A172 (cell line): ENCODE measurements at places on chromosomes 2 and 18.

DNA sequence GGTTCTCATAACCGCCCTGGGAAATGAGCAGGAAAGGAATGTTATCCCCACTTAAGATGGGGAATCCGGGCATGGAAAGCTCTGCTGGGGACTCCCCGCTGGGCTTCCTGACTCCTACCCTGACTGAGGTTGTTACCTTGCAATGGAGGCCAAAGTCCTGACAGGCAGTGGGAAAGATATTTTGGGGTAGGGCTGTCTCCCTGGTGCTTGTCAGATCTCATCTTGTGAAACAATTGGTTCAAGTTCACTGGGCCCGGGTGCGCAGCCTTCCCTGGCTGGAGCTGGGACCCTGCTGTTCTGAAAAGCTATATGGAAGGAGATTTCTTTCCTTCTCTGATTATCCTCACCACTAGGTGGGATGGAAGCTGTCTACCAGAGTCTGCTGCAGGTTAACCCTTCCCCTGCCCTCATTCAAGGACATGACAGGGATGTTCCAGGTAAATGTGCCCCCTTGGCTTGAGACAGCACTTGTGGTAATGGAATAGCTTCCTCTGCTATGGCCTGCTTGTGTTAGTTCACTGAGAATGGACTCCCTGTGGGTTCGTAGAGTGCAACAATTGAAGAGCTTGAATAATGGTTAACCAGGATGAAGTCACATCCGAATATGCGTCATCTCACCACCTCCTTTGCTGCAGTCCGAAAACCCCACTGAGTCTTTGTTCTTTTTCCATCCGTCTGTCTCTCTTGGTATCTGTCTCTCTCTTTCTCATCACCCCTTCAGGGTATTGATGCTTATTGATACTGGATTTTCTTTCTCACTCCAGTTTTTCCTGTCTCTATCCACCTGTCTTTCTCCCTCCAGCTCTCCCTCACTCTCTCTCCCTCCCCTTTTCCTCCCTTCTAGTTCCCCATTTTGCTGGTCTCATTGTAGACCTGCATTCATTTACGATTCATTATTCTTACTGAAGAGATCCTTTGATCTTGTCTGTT is 67.8 kb upstream of the EPAS1 start:
- peak; percentile 68 for DNase-seq

DNA sequence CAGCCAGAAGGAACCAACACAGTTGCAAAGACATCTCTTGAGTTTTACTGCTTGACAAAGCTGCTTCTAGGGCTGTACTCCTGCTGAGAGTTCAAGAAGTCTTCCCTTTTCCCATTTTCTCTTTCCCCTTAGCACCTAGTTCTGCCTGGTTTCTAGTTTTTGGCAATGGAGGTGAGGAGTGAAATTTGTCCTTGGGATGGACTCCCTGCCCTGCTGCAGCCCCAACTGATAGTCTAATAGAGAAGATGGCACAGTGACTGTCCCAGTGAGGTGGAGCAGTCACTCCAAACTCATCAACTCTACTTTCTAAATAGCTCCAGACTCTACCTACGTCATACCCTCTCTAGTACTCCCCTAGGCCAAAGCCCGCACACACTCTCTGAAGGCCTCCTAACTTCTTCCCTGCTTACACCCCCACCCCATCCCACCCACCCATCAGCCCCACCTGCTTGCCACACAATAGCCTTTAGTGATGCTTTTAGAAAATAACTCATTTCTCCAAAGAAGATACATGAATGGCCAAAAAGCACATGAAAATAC is 164.4 kb downstream of the DDX1 start:
- no peak for DNase-seq

GRCh38 chr18:55751476-55751875 is 163.5 kb upstream of the TCF4 start:
- DNase-seq, result no peak

- no peak for DNase-seq
Measured at GRCh38 chr2:9971105-9971818, 19.8 kb downstream of the GRHL1 start.

- DNase-seq, result peak; percentile 8
Measured at GRCh38 chr18:24014986-24015638, 558 bp downstream of the TTC39C start.

- DNase-seq, result no peak
Measured at GRCh38 chr2:239086325-239087020, 238.6 kb downstream of the TWIST2 start.

GRCh38 chr18:34281290-34281689 is 56.6 kb upstream of the NOL4 start:
- no peak for DNase-seq

DNA sequence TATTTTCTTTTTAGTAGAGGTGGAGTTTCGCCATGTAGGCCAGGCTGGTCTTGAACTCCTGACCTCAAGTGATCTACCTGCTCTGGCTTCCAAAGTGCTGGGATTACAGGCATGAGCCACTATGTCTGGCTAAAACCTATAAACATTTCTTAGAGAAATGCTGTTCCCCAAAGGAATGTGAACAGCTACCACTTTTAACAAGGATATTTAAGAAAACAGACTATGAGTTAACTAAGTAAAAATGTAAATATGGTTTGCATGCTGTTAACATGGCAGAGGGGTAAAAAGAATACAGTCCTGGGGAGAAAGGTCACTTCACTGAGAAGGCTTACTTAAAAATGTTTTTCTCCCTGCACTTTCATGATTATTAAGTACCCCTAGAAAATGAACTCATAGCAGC is 57.1 kb downstream of the SLC16A14 start:
- peak; percentile 9 for DNase-seq

GRCh38 chr2:178380763-178381162 is 70.2 kb downstream of the PRKRA start:
- DNase-seq, result no peak

DNA sequence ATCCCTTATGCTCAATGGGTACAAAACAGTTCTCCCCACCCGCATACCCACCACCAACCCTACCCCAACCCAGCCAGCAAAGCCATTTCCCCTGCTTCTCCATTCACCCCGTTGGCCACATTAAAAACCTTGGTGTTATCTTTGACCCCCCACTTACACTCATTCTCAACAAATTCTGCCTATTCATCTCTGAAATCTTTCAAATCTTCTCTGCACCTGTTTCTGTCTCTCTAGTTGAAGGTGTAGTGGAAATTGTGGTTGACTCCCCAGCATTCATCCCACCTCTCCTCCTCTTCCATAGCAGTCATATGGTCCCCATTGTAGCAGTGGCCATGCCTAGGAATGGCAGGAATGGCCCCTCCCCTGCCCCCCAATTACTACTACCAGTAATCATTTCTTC is 20.5 kb upstream of the TET3 start:
- no peak for DNase-seq

DNA sequence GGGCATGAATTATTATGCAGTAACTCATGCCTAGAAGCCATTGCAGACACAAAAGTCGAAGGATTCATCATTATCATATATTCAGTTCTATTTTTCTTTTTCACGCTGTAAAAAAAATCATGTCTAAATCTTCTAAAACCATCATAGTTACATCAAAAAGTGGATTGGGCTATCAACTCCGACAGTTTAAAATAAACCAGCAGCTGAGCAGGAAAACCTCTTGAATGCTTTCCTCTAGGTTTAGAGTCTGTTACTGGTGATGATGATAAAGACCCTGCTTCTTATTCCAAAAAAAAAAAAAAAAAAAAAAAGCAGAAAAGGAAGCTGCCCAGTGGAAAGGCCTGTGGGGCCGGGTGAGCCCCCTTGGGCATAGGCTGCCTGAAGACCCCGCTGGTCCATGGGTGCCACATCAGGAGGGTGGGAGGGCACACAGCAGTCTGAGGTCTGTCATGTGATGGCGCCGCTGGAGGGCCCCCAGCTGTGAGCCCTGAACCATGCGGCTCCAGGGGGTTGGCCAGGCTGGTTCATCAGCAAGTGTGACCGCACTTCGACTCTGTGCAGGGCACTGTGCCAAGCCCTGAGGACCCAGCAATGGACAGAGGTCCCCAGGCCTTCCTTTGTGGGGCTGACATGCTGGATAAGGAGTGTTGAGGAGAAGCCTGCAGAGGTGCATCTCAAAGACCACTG is 199.6 kb downstream of the EIPR1 start:
- DNase-seq, result no peak

- DNase-seq, result no peak
Measured at GRCh38 chr18:52046842-52047241, 293.2 kb upstream of the DCC start.

- no peak for DNase-seq
Measured at GRCh38 chr2:212864186-212864585, 287.2 kb downstream of the IKZF2 start.

DNA sequence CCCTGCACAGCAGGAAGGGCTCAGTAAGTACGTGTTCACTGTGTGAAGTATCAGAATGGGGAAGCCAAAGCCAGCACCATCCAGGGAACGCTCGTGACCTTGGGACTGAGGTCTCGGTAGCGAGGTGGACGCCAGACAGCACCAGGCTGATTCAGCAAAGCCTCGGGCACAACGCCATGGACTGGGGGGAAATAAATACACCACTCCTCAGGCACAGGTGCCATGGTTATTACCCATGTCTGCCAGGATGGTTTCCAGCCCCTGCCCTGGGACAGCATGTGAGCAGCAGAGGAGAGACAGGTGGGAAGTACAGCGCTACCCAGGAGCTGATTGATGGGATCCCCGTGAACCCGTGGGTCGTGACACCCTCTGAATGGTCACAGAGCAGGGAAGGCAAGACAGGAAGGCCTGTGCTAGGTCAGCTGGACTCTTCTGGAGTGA is 53.0 kb downstream of the REEP1 start:
- DNase-seq, result no peak

- DNase-seq, result no peak
Measured at GRCh38 chr2:238921681-238922319, 73.9 kb downstream of the TWIST2 start.

DNA sequence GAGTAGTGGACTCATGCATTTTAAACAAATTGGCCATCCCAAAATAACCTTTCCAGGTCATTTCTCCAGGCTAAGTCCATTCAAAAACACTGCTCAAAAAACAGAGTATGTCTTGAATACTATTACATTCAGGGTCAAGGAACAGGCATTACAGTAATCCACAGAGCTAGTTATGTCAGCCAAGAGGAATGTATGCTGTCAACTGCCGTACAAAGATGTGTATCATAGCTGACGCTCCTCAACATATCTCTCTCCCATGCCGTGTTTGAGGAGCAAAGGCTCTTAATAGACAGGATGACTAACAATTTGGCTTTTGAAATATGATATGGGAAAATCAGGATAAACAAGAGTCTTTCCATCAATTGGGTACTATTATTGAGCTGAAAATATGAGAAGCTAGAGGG is 68.8 kb upstream of the KCTD1 start:
- peak; percentile 88 for DNase-seq

DNA sequence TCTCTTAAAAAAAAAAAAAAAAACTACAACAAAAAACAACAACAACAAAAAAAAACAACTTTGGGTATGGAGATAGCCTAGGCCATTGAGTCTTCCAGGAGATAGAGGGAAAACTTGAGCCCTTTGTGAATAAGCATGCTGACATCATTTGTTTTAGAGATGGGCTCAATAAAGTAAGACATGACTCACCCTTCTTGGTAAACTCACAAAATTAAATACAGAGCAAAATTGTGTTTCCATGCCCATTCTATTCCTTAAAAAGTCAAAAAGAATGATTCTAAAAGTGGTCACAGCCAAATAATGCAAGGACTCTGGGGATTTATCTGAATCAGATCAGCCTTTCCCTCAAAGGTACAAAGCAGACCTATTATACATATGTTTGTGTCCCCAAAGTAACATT is 117.4 kb downstream of the ETAA1 start:
- peak; percentile 25 for DNase-seq

DNA sequence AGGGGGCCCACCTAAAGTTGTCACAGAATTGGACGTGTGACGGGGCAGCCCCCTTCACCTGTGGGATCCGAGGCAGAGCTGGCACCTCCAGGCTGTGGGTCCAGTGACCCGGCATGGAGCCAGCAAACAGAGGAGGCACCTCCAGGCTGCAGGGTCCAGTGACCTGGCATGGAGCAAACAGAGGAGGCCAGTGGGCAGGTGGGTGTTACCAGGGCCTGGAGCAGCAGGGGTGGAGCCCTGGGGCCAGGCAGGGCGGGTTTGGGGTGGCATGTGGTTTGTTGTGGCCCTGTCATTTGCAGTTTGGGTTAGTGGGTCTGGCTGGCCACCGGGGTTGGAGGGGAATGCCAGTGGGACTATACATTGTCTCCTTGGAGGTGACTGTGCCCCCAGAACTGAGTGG is 68.2 kb downstream of the HPCAL1 start:
- no peak for DNase-seq

- no peak for DNase-seq
Measured at GRCh38 chr18:79380816-79381806, 14.6 kb upstream of the NFATC1 start.

DNA sequence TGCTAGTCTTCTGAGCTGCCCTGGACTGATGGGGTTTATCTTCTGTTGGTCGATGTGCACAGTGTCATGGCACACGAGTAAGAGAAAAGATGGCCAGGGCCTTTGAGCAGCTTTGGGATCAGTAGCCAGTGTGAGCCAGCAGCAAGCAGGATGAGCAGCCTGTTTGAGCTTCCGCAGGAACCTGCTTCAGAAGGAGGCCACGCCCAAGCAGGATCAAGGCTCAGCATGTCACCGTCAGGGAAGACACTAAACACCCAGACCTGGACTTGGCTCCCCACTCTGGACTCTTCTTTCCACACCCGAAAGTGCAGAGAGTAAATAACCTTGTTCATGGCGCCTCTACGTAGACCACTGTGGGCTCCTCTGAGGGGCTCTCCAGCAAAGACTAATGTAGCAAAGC is 25.2 kb upstream of the ASB1 start:
- DNase-seq, result no peak

- no peak for DNase-seq
Measured at GRCh38 chr2:232230560-232230959, 148.0 kb upstream of the ALPP start.

DNA sequence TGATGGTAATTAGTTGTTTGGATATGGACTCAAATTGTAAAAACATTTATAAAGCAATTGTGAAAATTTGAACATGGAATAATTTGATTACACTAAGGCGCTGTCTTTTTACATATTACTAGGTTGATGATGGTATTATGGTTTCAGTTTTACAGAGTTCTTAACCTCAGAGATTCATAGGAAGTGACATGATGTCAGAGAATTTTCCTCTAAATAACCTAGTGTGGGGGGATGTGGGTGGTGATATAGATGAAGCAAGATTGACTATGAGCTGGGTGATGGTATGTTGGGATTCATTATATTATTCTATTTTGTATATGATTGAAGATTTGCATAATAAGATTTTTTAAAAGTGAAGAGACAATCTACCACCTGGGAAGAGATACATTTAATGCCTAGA is 45.9 kb upstream of the ATP5MC3 start:
- no peak for DNase-seq

GRCh38 chr2:182448371-182448770 is 21.5 kb upstream of the PDE1A start:
- DNase-seq, result no peak

GRCh38 chr2:121184248-121184862 is 100.6 kb downstream of the TFCP2L1 start:
- DNase-seq, result no peak

GRCh38 chr2:179612108-179612507 is 249.3 kb downstream of the ZNF385B start:
- peak; percentile 50 for DNase-seq

GRCh38 chr2:187206071-187206470 is 242.0 kb downstream of the CALCRL start:
- DNase-seq, result no peak
